Esophagus squamous epithelium (tissue), 5 donors: ENCODE measurements at places on chromosomes 1 and 21. TPM values are rescaled to one million over a fixed set of nuclear protein-coding genes. Genes with fewer than 3 reads are reported as not detected.

The ERRFI1 gene
- 95.9 TPM for total RNA-seq

The CRB1 gene
- total RNA-seq = 0.19 TPM

The GPR37L1 gene
- total RNA-seq = not detected

The OR2L13 gene
- not detected for total RNA-seq

The GNAT2 gene
- total RNA-seq = not detected

The KIF14 gene
- total RNA-seq = 5.8 TPM

The CHODL gene
- 0.15 TPM for total RNA-seq

- DNase-seq = no peak
These were observed 231.0 kb downstream of the RERE start for GRCh38 chr1:8586438-8586837.

DNA sequence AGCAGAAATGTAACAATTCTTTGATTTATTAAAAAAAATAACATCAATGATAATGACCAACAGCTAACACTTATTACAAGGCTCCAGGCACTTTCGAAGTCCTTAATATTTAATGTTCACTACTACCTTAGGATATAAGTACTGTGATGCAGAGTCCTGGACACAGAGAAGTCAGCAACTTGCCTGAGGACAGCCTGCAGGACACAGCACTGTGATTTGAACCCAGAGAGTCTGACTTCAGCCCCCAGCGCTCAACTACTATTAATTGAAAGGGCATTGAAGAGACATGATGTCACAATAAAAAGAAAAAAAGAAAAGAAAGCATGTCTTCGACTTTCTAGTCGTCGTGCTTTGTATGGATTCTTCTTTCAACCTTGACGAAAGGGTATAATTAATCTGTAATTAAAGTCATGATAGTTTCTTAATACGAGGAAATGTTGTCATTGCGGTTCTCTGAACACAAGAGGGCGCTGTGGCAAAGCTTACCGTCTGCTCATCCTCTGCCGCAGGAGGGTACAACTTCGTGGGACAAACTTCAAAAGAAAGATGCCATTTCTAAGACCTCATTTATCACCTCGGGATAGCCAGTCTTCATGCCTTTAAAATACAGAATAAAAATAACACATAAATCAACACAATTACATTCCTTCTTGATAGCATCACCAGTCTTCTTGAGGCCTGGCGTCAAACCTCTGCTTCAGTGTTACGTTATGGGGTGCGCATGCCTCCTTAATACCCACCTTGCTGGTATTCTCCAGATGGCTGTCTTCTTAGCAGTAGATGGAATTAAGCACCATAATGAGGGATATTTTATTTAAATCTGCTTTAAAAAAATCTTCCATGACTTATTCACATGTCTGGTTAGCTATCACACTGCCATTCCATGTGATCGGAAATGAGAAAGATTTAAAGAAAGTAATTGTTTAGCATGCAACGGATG is 240.1 kb downstream of the DISC1 start:
- no peak for DNase-seq

GRCh38 chr1:37682334-37682987 is 9.9 kb upstream of the CDCA8 start:
- DNase-seq = peak; percentile 7

GRCh38 chr1:185578293-185578692 is 155.9 kb upstream of the HMCN1 start:
- no peak for DNase-seq

DNA sequence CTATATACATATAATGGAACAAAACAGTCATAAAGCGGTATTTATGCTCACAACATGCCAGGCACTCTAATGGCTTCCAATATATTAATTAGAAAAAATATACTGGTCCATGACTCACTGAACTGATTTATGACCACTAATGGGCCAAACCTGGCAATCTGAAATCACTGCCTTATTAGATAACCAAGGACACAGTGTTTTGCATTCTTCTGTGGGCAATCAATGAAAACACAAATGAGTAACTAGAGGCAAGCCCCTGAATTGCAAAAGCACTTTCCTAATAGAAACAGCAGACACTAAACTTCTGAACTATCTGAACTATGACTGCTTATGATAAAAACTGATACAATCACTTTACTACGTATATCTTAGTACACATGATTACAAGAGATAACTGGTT is 3.5 kb downstream of the GCLM start:
- DNase-seq = no peak

DNA sequence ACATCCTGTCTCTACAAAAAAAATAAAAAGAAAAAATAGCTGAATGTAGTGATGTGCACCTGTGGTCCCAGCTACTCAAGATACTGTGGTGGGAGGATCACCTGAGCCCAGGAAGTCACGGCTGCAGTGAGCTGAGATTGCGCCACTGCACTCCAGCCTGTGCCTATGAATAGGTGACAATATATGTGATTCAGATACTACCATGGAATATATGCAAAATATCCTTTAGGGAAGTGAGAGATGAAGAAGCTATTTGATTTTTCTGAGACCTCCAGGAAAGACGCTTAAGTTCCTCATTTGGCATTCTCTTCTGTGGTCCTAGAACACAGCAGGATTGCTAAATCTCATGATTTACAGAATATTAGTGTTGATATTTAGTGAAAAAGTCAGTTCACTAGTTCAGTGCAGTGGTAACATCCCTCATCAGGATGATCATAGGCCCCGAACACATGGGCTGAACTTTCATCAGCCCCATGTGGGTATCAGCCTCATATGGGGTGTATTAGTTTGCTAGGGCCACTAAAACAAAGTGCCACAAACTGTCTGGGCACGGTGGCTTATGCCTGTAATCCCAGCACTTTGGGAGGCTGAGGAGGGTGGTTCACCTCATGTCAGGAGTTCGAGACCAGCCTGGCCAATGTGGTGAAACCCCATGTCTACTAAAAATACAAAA is 6.0 kb upstream of the VASH2 start:
- no peak for DNase-seq

DNA sequence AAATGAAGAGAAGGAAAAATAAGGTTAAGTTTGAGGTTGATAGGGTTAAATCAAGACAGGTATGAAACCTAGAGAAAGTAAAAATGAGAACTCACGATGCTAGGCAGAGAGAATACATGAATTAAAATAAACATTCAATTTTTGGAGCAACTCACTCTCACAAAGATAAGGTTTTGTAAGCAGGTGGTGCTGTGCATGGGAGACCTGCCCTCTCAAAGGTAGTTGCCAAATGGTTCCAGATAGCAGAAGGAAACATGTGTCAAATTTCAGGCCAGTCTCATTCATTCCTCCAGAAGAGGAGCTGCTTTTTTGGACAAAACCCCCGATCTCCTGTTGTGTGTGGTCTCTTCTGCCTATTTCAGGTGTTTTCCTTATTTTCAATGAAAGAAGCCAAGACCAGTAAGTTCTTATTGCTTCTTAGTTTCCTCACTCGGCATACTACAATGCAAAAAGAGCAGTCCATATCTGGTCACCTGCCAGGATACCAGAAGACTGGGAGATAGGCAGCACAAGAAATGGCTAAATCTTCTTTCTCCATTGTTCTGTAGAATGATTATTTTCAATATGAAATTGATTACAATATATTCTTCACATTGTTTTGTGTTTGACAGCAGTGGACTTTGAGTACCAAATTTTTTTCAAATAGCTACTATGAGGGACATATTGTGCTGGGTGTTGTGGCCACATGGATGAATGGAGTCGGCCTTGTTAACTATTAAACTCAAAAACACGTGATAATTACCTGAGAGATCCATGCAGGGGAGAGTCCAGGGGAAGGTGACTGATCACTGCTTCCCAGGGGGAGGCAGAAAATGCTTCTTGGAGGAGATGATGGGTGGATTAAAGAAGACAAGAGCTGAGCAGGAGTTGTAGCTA is 3.6 kb downstream of the CR1L start:
- DNase-seq = no peak

DNA sequence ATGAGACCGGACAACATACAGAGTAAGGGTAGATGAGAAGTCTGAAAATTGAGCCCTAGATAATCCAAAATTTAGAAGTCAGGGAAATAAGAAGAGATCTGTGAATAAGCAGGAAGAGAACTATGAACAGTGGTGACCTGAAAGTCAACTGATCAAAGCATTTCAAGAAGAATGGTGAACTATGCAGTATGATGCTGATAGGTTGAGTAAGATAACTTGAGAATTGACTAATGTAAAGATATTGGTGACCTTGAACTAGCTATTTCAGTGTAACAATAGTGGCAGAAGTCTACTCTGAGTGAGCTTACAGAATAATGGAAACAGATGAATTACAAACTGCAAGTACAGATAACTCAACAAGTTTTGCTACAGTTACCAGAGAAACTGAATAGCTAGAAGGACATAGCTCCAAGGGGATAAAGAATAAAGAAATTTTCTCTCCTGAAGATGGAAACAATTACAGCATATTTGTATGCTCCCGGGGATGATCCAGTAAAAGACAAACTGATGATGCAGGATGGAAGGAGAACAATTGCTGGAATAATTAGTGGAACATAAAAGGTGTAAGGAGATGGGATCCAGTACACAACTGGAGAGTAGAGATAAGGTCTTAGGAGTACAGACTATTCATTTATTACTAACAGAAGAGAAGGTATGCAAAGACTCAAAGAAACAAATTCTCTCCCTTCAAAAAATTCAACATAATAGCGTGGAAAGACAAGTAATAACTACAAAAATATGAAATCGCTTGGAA is 10.9 kb downstream of the NRDC start:
- DNase-seq = no peak

GRCh38 chr1:154935749-154936554 is 567 bp downstream of the PMVK start:
- no peak for DNase-seq

- no peak for DNase-seq
These were observed 108.2 kb upstream of the SLC35F3 start for GRCh38 chr1:233796146-233796783.

DNA sequence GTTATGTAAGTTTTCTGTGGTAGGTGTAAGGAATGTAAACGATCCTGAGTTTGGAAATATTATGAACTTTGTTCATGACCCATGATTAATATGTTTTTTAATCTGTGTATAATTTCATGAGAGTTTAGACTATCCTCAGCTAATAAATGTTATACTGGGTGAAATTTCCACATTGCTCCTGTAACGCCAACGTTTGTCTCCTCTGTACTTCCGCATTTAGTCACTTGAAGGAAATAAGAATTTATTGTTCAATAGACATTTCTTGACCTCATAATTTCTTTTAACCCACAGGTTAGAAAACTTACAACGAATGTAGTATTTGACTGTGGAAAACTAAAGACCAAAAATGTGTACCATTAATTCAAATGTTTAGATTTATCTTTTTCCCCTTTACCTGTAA is 876 bp downstream of the KCNJ15 start:
- no peak for DNase-seq

- DNase-seq = no peak
These were observed 15.9 kb downstream of the SYT2 start for GRCh38 chr1:202694314-202694713.

- DNase-seq = no peak
These were observed 150.1 kb downstream of the PLXNA2 start for GRCh38 chr1:208093754-208094719.

- DNase-seq = no peak
These were observed 17.4 kb upstream of the NBPF1 start for GRCh38 chr1:16630661-16631247.

- no peak for DNase-seq
These were observed 3.9 kb upstream of the CLSTN1 start for GRCh38 chr1:9827558-9828185.

GRCh38 chr1:103087256-103087655 is 21.1 kb downstream of the COL11A1 start:
- DNase-seq = no peak

- DNase-seq = no peak
These were observed 176.3 kb downstream of the PRDM16 start for GRCh38 chr1:3245344-3245743.

DNA sequence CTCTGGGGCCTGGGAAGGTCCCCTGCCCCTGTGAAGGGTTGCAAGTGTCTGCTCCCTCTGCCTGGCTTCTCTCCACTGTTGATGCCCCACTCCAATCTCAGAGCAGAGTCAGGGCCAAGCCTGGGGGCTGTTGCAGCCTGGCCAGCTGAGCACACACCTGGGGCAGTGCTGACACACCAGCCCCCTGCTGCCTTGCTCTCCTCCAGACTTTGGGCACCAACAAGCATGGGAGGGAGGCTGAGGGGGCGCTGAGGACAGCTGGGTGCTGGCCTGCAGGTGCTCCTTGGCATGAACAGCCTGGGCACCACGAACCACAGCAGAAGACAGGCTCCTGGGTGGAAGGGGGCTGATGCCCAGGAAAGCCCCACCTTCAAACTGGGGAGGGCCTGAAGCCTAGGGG is 9.6 kb upstream of the MTR start:
- no peak for DNase-seq

DNA sequence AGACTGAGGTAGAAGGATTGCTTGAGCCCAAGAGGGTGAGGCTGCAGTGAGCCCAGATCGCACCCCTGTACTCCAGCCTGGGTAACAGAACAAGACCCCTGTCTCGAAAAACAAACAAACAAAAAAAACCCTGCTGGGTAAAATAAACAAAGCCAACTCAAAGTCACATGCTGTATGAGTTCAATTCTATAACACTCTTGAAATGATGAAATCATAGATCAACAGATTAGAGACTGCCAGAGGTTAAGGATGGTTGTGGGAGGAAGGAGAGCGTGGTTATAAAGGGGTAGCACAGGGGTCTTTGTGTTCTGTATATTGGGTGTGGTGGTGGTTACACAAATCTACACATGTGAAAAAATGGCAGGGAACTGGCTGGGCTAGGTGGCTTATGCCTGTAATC is 62.5 kb downstream of the TAS1R2 start:
- DNase-seq = no peak

- DNase-seq = no peak
These were observed 112.1 kb downstream of the TNFSF18 start for GRCh38 chr1:172938681-172939080.

DNA sequence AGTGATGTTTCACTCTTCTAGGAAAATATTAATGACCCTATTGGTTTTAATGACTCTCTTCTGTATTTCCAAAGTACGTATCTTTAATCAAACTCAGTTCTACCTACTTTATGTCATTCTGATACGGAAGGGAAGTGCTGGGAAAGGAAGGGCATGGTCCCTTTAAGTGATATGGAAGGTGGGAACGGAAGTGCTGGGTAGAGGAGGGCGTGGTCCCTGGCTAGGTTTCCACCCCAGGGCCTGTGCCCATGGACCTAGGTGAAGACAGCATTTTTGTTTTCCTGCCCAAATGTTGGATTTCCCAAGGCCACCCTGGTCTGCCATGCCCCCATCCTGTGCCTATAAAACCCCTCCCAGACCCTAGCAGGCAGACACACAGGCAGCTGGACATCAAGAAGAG is 24.0 kb downstream of the RGS4 start:
- no peak for DNase-seq

GRCh38 chr1:42420911-42421585 is 34.8 kb downstream of the ZMYND12 start:
- no peak for DNase-seq

GRCh38 chr1:32736812-32737791 is 34.5 kb upstream of the SYNC start:
- no peak for DNase-seq
